ENCODE measurements at places on chromosomes 7 and 10. TPM values are rescaled to one million over a fixed set of nuclear protein-coding genes. Genes with fewer than 3 reads are reported as not detected.
A peak's percentile ranks its signal among the peaks of the same experiment; 100 is the strongest.

DNA sequence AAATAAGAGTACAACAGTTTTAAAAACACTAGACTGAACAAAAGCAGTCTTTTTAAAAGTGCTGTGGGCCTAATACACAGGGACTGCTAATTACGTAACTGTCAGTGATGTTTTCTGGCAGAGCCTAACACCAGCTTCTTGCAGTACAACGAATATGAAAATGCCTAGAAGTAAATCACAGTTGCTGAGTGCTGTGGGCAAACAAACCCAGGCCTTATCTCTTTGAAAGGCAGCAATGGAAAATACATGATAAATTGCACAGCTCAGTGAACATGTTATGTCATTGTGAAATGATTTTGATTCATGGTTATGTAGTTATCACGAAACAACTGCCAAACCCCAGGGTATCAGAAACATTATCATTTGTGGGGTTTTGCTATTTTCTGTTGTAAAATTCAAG, 428.4 kb downstream of the GFRA1 start:
- no peak for DNase-seq

Gene TYW1B
- total RNA-seq: 0.92 TPM

DNA sequence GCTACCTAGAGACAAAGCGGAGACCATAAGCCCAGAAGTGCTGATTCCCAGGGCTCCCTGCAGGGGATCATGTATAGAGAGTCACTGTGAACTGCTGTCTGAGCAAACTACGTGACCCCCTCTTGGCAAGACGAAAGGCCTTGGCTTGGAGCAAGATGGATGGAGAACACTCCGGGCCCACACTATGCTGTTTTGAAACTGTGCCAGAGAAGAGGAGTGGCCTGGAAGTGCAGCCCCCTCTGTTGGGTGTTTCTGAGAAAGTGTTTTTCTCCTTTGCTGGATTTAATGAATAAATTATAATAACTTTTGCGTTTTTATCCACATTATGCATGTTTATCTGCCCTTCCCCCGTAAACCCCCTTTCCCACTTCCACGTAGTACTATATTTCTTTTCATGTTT, 639.3 kb upstream of the GALNT17 start:
- DNase-seq: no peak

DNA sequence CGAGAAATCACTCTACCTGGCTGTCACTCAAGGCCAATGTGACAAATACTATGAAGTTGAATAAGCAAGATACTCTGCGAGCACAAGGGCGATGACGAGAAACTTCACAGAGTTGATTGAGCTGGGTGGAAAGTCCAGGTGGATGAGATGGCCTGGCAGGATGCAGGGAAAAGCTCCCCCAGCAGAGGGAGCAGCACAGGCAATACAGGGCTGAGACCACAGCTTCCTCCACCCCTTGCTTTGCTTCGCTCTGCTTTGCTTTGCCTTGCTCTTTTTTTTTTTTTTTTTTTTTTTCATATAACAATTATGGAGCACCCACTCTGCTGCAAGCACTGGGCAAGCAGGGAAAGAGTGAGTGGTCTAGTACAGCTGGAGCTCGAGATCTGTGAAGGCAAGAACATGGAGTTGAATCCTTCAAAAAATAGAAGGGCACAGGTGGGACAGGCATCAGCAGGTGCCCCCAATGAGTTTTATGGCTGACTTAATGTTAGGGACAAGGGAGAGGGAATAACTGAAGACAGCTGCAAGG, 88.3 kb downstream of the CABCOCO1 start:
- peak; percentile 76 for DNase-seq

DNA sequence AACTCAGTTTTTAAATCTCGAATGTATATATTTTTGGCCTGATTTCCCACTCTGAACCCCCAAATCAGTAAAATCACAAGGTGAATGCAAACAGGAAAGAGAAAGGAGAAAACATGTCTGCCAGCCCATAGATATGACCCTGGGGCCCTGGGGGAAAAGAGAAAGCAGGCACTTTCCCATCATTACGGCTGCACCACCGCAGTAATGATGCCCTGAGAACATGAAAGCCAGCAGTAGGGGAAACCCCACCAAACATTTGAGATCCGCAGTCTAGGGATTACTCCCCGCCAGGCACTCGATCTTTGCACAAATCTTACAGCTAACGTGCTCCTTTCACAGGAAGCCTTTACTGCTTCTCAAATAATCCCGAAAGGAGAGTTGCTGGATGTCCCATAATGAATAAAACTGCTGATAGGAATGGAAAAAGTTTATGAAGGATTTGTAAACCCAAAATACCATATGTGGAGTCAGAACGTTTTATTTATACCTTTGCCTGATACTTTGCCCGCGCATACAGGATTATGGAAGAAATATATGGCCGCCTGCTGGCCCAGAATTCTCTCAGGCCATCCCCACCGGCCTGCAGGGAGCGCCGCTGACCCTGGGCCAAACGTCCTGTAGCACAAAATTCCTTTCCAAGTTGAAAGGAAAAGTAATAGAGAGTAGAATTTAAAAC, 180.0 kb upstream of the INHBA start:
- DNase-seq: no peak

DNA sequence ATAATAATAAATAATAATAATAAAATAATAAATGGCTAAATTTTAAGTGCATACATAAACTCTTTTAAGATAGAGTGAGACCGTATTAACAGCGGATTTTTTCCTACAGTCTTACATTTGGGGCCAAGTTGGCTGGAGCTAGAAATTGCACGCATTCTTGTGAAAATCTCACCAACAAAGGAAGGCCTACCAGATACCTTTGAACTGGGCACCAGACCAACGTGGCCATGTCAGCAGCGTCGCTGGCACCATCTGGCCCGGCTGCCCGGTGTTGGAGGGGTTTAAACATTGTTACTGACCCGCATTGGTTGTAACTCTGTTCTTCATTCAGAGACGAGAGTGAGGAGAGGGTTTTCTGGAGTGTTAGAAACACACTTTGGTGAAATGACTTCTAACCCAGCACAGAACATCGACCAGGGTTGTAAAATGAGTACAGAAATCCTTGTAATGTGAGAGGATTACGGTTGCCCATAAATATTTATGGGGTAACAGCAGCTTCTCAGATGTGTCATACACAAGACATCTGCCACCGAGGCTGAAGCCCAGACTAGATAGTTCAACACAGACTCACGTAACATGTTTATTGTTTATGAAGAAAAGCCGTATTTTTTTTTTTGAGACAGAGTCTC, 34.6 kb upstream of the UNCX start:
- DNase-seq: no peak

DNA sequence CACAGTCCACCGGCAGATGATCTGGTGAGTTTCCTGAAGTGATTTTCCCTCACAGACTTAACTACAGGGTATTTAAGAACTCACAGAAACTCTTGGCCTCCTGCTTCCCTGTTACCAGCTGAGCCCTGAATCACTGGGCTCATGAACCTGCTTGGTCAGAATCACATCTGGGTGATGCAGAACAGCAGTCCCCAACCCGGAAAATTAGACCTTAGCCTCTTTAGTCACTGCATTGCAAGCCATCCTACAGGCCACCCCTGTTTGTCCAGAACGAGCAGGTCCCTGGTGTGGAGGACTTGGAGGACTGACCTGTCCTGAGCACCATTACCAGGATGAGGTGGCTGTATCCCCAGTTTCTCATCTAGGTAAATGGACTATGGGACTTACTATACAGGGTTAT, 539.2 kb downstream of the TNS3 start:
- DNase-seq: no peak

GRCh38 chr10:95300022-95300539, 9.3 kb upstream of the PDLIM1 start:
- no peak for DNase-seq

- no peak for DNase-seq
These were observed 10.9 kb downstream of the CALML5 start for GRCh38 chr10:5488272-5489161.

DNA sequence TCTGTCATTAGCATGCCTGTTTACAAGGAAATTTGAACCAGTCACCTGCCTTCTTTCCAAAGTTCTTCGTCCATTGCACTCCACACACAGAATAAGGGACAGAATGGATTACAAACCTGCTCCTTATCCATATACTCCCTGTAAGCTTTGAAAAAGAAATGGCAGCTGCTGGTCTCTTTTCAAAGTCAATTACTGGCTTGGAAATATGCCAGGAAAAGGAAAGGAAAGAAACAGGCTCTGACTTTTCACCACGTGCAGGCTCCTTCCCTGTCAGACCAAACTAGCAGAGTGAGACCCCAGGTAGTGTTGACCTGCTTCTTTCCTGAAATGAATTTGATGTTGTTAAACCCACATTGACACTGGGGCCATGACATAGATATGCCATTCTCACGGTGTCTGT, 84.5 kb downstream of the LHFPL3 start:
- no peak for DNase-seq

Gene ZNF488
- total RNA-seq: 0.16 TPM

- no peak for DNase-seq
These were observed 547.7 kb downstream of the TNS3 start for GRCh38 chr7:47034180-47034579.

- no peak for DNase-seq
These were observed 22.0 kb upstream of the CYP2C9 start for GRCh38 chr10:94916423-94916822.

- DNase-seq: no peak
These were observed 26.8 kb downstream of the PROSER2 start for GRCh38 chr10:11849911-11850310.

DNA sequence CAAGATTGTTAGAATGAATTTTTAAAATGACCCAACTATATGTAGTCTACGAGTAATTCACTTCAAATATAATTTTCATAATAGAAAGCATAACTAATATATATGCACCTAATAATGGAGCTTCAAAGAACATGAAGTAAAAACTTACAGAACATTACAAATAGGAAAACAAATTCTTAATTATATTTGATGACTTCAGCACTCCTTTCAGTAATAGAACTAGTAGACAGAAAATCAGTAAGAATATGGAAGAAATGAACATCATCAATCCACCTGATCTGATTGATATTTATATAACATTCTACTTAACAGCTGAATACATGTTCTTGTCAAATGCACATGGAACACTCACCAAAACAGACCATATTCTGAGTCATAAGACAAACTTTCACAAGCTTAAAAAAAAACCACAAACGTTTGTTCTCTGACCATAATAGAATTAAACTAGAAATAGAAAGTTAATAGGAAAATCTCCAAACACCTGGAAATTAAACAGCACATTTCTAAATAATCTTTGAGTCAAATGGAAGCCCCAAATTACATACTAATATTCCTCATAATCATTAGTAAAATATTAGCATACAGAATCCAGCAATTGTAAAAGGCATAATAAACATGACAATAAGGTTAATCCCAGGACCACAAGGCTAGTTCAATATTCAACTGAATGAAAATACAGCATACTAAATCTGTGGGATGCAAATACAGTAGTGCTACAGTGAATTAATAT, 48.0 kb downstream of the BRAF start:
- no peak for DNase-seq

DNA sequence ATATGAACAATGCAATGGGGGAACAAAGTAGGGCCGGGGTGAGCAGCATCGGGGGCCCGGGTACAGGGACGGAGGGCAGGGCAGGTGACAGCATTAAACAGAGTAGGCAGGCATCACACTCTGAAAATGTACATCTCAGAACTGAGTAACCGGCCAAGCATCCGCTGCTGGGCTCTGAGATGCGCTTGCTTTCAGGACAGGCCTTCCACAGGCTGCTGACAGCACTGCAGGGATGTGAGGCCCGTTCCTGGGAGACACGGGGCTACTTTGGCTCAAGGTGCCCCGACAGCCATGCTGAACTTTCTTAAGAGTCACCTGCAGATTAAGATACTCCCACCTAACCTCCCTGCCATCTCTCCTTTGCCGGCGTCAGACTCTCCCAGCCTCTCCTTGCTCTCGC, 64.3 kb upstream of the FGFR2 start:
- no peak for DNase-seq

DNA sequence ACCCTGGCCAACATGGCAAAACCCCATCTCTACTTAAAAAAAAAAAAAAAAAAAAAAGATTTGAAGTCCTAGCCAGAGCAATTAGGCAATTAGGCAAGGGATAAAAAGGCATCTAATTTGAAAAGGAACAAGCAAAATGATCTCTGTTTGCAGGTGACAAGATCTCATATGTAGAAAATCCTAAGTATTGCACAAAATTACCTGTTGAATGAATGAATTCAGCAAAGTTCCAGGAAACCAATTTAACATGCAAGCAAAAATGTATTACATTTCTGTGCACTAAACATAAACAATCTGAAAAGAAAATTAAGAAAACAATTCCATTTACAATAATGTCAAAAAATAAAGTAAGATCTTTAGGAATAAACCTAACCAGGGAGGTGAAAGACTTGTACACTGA, 5.2 kb downstream of the PILRB start:
- no peak for DNase-seq

- DNase-seq: no peak
These were observed 279.8 kb upstream of the SEMA3A start for GRCh38 chr7:84474436-84474835.
